Stimulated activated CD8-positive, alpha-beta memory T cell treated with anti-CD3 and anti-CD28 coated beads, Interleukin-7, amount 100 ng/mL, for 1 hour (primary cell): ENCODE measurements at places on chromosomes 5 and 9.

GRCh38 chr9:84224246-84224645 lies 116.3 kb downstream of the SLC28A3 start:
- DNase-seq: no peak

DNA sequence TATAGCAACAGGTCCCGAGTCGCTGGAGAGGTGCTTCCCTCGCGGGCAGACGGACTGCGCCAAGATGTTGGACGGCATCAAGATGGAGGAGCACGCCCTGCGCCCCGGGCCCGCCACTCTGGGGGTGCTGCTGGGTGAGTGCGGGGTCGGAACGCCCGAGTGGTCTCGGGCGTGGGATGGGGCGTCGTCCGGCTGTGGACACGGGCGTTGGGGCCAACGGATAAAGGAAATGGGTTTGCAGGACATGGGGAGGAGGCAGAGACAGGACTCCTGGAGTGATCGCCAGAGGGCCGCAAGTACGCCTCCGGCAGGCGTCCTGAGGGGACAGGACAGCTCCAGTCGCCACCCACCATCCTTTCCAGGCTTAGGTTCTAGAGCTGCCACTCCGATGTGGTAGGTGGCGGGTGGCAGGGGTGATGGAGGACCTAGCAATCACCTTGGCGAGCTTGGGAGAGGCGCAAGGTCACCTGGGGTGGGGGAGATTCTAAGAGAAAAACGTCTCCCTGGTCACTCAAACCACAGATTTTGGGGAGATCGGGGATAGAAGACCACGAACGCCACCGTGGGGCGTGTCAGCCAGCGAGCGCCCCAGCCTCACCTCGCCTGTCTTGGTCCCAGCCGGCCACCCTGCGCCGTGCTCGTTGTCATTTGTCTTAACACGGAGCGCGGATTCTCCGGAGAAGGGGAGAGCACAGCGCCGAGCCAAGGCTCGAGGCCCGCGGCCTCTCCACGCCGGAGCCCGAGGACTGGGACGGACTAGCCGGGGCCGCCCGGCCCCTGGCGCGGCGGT lies 922 bp downstream of the LMX1B start:
- DNase-seq: no peak

GRCh38 chr9:4147476-4148230 lies 152.2 kb downstream of the GLIS3 start:
- no peak for DNase-seq

GRCh38 chr5:74406844-74407243 lies 233.7 kb downstream of the ENC1 start:
- no peak for DNase-seq

DNA sequence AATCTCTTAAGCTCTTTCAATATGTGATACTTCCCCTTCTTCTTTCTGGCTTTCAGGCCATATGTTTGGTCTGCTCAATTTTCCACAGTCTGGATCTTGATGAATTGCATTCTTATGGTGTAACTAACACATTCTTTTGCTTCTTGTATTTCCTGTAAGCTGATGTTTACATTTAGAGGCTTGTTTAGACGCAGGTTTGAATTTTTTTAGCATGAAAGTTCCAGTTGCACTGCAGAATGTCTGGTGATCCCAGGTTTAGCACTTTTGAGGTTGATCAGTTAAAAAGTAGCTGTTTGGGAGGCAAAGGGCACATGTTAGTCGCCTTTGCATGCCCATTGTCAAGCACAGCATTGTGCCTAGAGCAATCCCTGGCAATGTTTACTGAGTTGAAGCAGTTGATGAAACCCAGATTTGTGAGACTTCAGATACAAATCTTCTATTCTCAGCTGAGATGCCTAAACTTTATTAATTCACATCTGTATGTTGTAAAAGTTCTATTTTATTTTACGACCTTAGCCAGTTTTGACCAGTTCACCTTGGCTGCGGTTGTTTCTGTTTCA lies 59.6 kb upstream of the SPATA31C2 start:
- DNase-seq: no peak

- DNase-seq: no peak
These were observed 7.5 kb downstream of the UNC5A start for GRCh38 chr5:176817841-176818377.

DNA sequence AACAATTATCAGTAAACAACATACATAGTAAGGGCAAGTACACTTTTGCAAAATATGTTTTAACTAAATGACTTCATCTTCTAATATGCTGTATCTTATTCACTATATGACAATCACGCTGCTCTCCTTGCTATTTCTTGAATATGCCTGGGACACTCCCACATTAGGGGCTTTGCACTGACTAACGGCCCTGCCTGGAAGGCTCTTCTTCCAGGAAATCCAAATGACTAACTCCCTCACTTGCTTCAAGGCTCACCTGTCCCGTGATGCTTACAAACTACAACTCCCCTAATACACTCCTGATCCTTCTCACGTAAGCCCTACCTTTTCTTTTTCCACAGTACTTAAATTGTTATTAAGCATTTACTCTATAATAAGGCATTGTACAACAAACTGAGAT lies 10.6 kb downstream of the ERP44 start:
- no peak for DNase-seq

GRCh38 chr9:136975644-136976043 lies 1.7 kb upstream of the PTGDS start:
- DNase-seq: no peak

GRCh38 chr5:50965654-50966375 lies 299.4 kb downstream of the PARP8 start:
- no peak for DNase-seq

GRCh38 chr9:130994135-130995085 lies 14.6 kb upstream of the LAMC3 start:
- no peak for DNase-seq

DNA sequence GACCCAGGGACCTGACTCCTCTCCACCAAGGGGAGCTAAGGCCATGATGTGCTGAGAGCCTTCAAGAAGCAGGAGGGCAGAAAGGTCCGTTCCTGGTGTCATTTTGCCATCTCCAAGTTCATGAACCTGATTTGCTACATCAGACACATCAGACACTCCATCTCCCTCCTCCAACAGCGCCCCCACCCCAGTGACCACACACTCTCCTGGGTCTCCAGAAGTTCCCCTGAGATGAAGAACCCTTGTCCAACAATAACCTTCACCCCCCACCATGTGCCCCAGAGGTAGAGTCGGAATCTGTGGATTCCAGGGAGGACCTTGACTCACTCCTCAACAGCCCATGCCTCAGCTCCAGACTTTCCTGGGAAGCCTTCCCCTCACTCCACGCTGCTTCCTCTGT lies 242.8 kb downstream of the CDK5RAP2 start:
- DNase-seq: no peak

- no peak for DNase-seq
These were observed 12.3 kb upstream of the SUSD1 start for GRCh38 chr9:112187404-112187803.

DNA sequence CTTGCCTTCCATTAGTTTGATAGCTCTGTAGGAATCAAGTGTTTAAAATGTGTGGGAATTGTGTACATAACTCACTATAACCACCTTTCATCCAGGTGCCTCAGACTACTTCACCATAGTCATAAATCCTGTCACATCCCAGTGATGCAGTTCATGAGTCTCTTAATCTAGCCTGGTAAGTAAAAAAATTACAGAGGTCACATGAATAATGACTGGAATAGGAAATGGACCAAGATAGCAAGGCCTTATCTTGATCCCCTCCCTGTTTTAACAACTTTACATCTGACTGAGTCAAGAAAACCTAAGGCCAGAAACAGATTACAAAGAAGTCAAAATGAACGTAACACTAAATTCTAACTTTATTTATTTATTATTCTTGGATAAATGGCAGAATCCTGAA lies 1.5 kb upstream of the RNF145 start:
- no peak for DNase-seq

DNA sequence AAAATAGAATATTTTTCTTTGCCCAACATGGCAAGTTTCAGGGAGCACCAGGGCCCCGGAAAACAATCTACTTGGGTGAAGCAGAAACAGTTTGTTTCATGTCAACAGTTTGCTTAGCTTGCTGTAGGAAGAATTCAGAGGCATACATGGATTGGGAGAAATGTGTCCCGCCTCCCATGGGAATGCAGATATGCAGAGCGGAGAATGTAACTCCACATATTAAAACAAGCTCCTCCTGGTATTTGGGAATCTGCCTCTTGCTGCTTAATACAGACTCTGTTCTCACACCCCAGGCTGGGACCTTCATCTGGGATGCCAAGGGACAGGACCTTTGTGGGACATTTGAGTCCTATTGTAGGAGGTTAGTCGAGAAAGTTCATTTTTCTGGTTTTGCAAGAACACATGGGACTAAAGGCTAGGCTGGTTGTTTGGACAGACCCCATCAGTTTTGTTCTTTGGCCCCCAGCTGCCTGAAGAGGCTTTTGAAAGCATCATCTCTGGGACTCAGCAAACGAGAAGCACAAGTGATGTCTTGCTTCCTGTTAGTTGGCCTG lies 220.5 kb upstream of the ADRA1B start:
- no peak for DNase-seq

DNA sequence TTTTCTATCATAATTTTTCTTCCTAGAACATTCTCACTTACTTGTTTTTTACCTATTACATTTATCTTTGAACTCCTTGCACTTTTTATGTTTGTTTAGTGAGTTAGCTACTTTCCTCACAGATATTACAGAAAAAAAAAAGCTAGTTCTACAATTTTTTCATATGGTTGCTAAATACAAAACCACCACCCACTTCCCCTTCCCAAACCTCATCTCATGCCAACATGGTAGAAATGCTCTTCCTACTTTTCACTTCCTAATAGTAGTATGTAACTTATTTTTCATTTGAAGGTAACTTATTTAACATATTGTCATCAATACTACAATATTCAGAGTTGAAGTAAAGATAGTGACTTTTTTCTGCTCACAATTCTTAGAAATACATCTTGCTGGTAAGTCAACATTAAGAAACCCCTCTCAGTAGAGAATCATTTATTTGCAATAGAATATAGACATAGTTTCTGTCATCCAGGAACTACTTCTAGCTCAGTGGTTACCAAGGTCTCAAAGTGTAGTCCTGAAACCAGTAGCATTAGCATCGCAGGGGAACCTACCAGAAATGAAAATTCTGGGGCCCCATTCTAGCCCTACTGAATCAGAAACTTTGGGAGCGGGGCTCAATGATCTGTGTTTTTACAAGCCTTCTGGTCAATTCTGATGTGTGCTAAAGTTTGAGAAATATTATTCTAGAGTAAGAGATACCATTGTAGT lies 1124.6 kb downstream of the DTWD2 start:
- no peak for DNase-seq

DNA sequence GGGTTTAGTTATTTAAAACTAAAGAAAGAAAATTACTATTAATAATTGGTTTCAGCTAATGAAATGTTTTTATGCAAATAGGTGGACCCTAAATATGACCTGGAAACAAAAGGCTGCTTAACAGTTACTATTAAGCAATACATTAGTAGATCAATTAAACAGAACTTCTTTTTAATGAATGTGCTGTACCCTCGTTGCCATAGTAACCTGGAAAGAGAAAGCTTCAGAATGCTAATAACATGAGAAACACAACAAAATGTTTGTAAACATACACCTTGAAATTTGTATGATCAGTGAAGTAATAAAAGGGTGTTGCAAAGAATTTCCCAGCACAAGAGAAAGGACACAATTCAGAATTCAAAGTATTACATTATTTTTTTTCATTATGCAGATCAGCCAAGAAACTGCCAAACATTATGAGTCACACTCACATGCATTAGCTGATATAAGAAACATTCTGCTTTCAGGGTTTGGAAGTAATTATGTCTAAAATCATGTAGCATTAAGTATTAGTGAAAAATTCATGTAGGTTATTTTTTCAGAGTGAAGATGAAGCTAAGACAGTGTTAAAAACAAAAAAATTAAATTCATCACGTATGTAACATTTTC lies 348.3 kb downstream of the ISL1 start:
- no peak for DNase-seq

- DNase-seq: no peak
These were observed 936 bp upstream of the WDR5 start for GRCh38 chr9:134134949-134135342.

DNA sequence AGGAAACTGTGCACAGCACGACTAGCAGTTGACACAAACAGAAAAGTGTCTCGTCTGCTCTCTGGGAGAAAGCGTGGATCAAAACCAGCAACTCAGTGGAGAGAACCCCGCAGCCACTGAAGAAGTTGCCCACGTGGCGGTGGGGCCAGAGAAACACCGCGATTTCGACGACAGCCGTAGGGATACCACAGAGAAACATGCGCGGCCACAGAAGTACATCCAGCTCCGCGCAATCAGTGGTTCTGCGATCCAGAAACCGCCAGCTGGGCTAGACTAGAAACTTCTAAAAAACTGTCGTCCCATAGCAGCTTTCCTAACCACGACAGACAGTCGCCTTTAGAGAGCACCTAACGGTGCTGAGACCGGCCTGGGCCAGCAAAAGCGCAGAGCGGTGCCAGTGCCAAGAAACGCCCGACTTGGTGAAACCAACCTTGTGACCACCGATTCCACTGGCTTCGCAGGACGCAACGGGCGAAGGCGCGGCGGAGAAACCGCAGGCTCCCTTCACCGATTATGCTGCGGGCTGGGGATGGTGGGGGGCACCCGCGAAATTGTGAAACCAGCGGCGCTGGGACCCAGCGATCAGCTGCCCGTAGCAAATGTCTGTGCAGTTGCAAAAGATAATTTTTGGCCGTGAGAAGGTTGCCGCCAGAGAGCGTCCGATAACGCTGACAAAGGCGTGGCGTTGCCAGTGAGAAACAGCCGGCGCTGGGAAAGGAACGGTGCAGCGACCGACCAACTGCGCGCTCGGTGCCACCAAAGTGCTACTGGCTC lies 2.7 kb upstream of the ANXA2R start:
- no peak for DNase-seq

DNA sequence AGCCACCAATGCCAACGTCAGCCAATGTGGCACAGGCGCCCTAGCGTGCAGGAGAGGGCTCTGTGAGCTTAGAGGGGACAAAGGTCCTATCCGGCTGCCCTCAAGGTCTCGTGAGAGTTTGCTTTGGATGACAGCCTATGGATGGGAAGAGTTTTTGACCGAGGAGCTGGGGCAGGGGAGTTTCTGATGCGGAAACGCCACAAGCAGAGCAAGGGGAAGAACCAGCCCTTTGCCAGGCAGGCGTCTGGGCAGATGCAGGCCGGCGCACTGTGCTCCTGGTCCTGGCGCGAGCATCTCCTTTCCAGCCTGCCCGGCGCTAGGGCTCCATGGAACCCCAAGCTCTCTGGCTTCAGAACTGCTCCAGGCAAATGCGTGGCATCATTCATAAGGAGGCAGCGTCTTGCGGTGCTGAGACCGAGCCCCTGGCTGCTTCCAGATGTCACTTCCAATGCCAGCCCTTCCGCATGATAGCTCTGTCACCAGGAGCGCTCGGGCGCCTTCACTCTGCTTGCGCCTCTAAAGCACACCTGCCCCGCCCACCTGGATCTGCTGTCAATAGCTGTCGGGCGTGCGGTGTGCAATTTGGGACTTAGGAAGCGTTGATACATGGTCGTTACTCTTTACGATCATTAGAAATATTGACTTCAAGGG lies 374.9 kb upstream of the IRX1 start:
- no peak for DNase-seq

DNA sequence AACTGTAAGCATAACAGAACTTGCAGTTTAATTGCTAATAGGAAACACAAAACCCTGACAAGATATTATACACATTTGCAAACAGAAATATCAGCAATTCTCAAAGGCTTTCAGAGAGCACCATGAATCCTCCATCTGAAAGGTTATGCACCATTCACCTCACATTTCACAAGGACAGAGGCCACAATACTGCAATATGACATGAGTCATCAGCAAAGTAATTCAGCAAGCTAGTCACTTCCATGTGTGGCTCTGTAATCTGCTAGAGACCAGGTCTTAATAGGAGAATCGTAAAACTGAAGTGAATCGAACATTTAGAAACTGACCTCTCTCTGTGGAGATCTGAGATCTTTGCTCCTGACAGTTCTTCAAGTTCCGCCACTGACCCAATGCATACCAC lies 28.3 kb downstream of the IARS1 start:
- no peak for DNase-seq

- no peak for DNase-seq
These were observed 72.7 kb downstream of the ZFAND5 start for GRCh38 chr9:72292256-72292682.
